Astrocyte of the hippocampus (primary cell): ENCODE measurements at places on chromosomes 2 and 18.

DNA sequence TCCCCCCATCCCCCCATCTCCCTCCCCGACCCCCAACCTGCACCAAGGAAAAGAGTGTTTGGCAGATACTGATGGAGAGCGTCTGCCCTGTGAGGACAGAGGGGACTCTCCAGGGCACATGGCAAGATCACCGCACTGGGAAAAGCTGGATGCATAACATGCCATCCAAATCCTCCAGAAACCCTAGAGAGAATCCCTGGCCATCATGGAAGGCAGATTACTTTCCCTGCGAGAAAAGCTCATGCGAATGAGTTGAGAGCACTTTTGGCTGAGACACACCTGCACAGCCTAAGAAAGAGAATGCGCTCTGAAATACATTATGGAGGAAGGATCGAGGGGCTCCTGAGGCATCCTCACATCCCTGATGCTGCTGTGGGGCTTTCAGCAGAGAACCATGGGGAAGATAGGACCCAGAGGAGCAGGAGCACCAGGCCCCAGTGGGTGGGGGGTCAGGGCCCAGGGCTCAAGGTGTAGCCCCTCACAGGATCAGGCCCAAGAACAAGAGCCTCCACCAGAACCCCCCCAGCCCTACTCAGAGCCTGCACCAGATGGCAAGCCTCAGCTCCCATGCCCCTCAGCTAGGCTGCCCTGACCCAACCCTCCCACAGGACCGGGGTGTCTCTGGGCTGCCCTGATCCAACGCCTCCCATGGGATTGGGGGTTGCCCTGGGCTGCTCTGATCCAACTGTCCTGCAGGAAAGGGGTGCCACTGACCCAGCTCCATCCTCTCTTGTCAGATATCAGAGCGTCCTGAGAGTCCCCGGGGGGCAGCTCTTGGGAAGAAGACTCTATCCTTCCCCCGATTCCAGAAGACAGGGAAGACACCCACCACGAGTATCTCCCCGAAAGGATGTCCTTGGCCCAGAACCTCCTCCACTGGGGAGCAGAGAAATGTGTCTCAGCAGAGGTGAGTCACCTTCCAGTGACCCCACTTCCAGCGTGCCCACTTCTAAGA, 153.4 kb downstream of the NDUFA10 start:
- no peak for DNase-seq

GRCh38 chr18:50034029-50034428, 160.9 kb downstream of the MYO5B start:
- DNase-seq = no peak

DNA sequence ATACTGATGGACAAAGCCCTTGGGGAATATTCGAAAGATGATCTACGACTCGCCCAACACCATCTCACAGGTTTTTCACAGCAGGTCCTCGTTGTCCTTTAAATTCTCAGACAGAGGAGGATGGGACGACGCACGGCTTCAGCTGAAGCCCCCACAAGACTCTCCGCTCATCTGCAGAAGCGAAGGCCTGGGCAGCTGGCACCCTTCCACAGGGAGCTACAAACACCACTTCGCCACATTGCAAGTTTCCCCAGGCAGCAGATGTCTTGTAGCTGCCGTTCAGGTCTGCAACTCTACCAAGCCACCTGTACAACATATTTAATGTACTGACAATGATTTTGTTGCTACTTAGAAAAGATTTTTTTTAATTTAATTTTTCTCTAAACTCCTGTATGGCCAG, 642.9 kb downstream of the ZEB2 start:
- no peak for DNase-seq

- no peak for DNase-seq
Observed at GRCh38 chr2:133711201-133711600, 142.9 kb upstream of the NCKAP5 start.

- DNase-seq = no peak
Observed at GRCh38 chr2:176566961-176567360, 297.7 kb downstream of the MTX2 start.

- peak; percentile 87 for DNase-seq
Observed at GRCh38 chr2:6977113-6977741, 60.0 kb downstream of the RNF144A start.
